Kidney (tissue), 22 donors: ENCODE measurements at places on chromosomes 13 and 19.

DNA sequence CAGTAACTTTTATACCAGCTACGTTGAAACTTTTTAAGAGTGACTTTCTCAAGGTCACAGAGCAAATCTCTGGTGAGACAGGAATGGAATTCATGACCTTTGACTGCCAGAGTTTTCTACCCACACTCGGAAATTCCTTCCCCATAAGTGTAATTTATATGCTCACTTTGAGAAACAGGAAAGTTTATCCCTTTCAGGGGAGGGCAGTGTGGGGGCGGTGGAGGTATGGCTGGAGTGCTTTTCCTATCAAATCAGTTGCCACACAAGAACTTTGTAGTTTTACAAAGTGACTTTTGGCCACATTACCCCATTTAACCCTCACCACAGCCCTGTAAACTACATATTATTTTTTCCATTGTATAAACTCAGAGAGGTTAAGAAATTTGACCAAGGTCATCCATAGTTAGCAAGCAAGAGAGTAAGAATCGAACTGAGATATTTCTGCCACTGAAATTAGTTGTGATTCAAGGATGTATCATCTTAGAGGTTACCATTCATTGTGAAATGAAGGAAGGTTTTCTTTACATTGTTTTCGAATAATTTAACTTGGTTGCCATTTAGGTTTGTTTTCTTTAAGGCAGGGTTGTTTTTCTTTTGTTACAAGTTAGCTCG, 5.9 kb downstream of the KLF12 start:
- peaks cover 14% of the 10 kb centered on the region for H3K4me1 ChIP-seq
- no peak overlapping the region for H3K4me3 ChIP-seq

DNA sequence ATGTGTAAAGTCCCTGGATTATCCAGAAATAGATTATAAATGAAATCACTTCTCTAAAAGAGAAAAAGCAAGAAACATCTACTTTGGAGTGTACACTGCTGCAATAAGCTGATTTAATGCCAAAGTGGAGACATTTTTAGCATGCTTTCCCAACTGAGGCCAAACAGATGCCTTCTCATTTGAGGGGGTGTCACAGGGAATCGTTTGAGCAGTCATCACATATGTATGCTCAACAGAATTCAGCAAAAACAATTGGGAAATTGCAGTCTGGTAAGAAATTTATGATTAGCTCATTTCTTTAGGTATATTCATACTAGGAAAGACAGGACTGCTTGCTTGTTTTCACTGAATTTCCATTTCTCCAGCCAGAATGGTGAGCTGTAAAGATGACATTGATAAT, 27.3 kb upstream of the TPP2 start:
- H3K27me3 ChIP-seq = no peaks in the 10 kb centered on the region
- no peak for DNase-seq
- no peaks in the 10 kb centered on the region for H3K36me3 ChIP-seq
- no peak overlapping the region for H3K4me3 ChIP-seq
- no peaks in the 10 kb centered on the region for H3K4me1 ChIP-seq

DNA sequence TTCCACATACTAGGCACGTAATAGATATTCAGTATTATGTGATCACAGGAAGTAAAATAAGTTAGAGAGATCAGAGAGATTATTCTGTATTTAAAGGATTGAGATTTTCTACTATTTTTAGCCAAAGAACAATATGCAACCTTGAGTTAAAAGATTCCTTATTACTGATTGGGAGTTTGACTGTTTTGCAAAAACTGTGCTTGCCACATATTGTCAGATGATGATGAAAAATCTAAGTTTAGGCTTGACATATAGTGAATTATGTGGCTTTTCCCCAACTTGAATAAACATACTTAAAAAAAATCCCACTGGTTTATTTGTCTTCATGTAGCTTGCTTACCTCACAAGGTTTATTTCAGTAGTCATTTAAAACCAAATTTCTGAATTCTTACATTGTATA, 194.4 kb downstream of the KCNRG start:
- DNase-seq = no peak
- no peaks in the 10 kb centered on the region for H3K36me3 ChIP-seq
- H3K4me3 ChIP-seq = no peak overlapping the region
- H3K27ac ChIP-seq = no peak overlapping the region
- no peaks in the 10 kb centered on the region for H3K27me3 ChIP-seq
- no peaks in the 10 kb centered on the region for H3K4me1 ChIP-seq

DNA sequence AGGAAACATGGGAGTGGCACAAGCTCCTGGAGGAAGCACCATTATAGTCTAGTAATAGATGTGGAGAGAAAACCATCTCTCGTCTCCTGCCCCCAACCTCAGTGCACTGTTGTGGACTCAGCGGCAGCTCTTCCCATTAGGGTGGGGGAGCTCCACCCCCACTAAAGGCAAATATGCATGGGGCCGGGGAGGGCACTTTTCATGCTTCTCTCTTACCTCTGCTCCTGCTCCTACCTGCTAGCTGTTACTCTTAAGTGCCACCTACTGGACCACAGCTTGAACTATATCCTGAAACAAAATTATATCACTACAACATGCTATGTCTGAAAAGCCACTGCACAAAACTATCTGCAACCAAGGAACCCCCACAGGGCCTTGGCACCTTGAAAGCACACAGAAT, 112.6 kb upstream of the DACH1 start:
- peak; percentile 25 for DNase-seq
- H3K27ac ChIP-seq = no peak overlapping the region
- H3K4me3 ChIP-seq = no peak overlapping the region

- no peak overlapping the region for H3K27ac ChIP-seq
- H3K4me3 ChIP-seq = no peak overlapping the region
- no peaks in the 10 kb centered on the region for H3K27me3 ChIP-seq
- no peaks in the 10 kb centered on the region for H3K36me3 ChIP-seq
- H3K4me1 ChIP-seq = no peaks in the 10 kb centered on the region
- DNase-seq = no peak
These were observed 6.2 kb downstream of the ABCC4 start for GRCh38 chr13:95295026-95295425.

DNA sequence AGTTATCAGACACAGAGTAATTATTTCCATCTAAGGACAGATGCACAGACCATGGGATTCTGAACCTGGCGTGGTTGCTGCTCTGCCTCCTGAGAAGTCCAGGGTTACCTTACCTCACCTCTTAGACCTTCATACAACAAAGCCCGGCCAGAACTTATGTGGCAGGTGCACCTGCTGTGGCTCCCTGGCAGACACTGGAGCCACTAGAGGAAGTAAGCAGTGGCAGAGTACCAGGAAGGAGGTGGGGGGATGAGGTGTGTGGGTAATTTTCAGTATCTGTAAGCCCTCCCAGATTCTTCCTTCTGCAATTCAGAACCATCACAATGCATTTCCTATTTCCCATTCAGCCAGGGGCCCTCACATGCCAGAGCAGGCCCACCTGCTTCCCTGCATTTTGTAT, 106.1 kb upstream of the DOCK9 start:
- H3K27me3 ChIP-seq = no peaks in the 10 kb centered on the region
- H3K27ac ChIP-seq = no peak overlapping the region
- DNase-seq = no peak
- H3K36me3 ChIP-seq = no peaks in the 10 kb centered on the region
- H3K4me1 ChIP-seq = peaks cover 13% of the 10 kb centered on the region
- no peak overlapping the region for H3K4me3 ChIP-seq

- no peak for DNase-seq
- H3K4me3 ChIP-seq = peak overlapping the region; percentile 36
- no peaks in the 10 kb centered on the region for H3K4me1 ChIP-seq
- H3K27ac ChIP-seq = peak overlapping the region; percentile 2
- no peaks in the 10 kb centered on the region for H3K36me3 ChIP-seq
These were observed 1730.1 kb downstream of the SLITRK5 start for GRCh38 chr13:89401264-89401675.

- no peaks in the 10 kb centered on the region for H3K27me3 ChIP-seq
- H3K27ac ChIP-seq = no peak overlapping the region
- H3K4me1 ChIP-seq = no peaks in the 10 kb centered on the region
- DNase-seq = peak; percentile 34
- H3K36me3 ChIP-seq = no peaks in the 10 kb centered on the region
- H3K4me3 ChIP-seq = no peak overlapping the region
These were observed 15.5 kb downstream of the SIX5 start for GRCh38 chr19:45753548-45753947.

GRCh38 chr19:33290956-33291622, 11.2 kb downstream of the CEBPA start:
- H3K4me1 ChIP-seq = no peaks in the 10 kb centered on the region
- DNase-seq = peak; percentile 65
- no peak overlapping the region for H3K4me3 ChIP-seq
- H3K27me3 ChIP-seq = no peaks in the 10 kb centered on the region
- peak overlapping the region; percentile 74 for H3K27ac ChIP-seq

DNA sequence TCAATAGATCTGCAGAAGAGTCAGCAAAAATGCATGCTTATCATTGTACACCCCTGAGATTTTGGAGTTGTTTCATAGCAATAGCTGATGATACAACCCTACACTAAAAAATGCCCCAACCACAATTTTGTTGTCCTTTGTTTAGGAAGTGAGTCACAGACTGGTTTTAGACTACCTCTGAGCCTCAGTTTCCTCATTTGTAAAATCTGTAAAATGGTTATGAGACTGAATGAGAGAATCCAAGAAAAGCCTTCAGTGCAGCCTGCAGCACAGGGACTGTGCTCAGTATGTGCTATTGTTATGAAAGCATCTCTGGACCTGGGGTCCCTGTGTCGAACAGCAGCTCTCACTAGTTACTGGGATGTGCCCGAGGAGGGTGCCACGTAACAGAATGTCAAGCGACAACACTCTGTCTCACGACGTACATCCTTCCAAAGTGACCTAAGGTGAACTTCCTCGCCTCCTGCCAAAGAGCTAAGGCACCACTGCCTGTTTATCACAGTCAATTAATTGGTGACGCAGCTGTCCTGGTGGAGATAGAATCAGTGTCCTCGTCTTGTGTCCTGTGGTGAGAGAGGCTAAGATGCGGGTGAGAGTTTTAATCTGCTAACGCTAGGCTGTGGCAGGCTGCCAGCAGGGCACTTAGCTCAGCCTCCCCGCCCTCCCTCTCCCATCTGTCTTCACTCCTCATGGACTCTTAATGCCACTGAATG, 18.1 kb downstream of the DHRS12 start:
- no peak overlapping the region for H3K27ac ChIP-seq
- no peak for DNase-seq
- no peak overlapping the region for H3K4me3 ChIP-seq

DNA sequence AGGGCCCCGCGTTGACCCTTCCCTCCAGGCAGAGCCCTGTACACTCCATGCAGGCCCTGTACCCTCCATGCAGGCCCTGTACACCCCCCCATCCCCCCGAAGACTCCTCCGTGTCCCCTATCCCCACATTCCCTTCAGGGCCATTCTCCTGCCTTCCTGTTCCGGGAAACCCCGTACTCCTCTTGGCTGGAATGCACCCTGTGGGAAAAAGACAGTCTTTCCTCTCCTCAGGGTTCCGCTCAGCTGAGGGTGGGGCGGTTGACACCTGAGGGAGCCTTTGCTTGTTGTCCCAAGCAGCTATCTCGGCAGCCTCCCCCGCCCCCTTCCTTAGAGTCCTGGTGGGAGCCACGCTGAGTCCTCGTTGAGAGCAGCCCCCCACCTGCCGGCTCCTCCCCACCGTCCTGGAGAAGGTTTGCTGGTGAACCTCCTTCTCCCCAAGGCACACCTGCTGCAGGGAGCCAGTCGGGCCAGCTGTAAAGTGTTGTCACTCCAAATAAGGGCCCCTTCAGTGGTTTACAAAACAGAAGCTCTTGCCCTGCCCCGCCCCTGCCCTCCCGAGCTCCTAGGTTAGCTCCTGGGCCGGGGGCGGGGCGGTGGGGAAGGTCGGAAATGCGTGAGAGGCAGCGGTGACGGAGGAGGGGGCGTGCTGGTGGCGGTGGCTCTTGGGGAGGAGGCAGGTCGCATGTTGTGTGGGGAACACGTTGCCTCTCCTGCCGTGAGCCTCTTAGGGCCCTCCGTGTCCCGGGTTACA, 1.5 kb downstream of the GNA11 start:
- H3K4me3 ChIP-seq = peak overlapping the region; percentile 68
- DNase-seq = no peak
- H3K4me1 ChIP-seq = peaks cover 51% of the 10 kb centered on the region
- H3K27ac ChIP-seq = peak overlapping the region; percentile 57

- H3K4me3 ChIP-seq = no peak overlapping the region
- no peaks in the 10 kb centered on the region for H3K27me3 ChIP-seq
- H3K4me1 ChIP-seq = no peaks in the 10 kb centered on the region
These were observed 76.9 kb downstream of the TNFSF13B start for GRCh38 chr13:108346376-108346775.

DNA sequence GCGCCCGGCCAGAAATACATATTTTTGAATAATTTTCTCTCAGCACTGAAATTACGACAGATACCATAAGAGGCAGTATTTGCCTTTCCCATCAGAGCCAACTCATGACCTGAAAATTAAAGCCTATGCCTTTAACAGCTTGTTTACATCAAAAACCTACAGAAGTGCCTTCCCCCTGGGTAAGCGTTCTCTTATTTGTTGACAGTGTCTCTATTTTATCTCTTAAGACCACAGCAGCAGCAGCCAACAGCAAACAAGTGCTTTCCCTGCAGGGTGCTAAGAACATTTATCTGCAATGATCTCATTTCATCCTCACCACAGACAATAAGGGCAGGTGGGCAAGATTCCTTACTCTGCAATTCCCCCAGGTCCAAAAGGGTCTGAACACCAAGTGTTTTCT, 6.0 kb downstream of the AKAP8L start:
- no peak overlapping the region for H3K27ac ChIP-seq
- H3K4me3 ChIP-seq = no peak overlapping the region
- no peaks in the 10 kb centered on the region for H3K27me3 ChIP-seq
- H3K4me1 ChIP-seq = peaks cover 29% of the 10 kb centered on the region
- no peak for DNase-seq

DNA sequence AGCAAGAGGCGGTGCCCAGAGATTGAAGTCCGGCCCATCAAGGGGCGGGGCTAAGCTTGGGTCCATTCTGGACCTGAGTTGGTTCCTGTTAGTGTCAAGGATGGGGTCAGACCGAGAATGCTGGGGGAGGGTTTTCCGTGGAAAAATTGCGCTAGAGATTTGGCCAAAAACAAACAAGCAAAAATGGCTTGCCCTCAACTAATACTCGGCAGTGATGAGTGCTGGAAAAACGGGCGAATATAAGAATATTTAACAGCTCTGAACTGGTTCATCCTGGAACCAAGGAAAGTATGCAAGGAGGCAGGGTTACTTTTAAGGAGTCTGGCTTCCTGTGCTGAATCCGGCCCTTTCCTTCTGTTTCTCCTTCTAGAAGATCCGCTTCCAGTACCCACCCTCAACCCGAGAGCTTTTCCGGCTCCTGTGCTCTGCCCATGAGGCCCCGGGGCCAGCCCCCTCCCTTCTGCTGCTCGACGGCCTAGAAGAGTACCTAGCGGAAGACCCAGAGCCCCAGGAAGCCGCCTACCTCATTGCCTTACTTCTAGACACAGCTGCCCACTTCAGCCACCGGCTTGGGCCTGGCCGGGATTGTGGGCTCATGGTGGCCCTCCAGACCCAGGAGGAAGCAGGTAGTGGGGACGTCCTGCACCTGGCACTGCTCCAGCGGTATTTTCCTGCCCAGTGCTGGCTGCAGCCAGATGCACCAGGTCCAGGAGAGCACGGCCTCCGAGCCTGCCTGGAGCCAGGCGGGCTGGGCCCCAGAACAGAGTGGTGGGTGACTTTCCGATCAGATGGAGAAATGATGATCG, 880 bp downstream of the SWSAP1 start:
- H3K36me3 ChIP-seq = no peaks in the 10 kb centered on the region
- H3K4me3 ChIP-seq = peak overlapping the region; percentile 69
- DNase-seq = peak; percentile 83
- H3K27ac ChIP-seq = peak overlapping the region; percentile 87
- H3K27me3 ChIP-seq = no peaks in the 10 kb centered on the region
- H3K4me1 ChIP-seq = peaks cover 25% of the 10 kb centered on the region
